Femur (tissue), 1 donor: ENCODE measurements at places on chromosomes 7 and 10.

DNA sequence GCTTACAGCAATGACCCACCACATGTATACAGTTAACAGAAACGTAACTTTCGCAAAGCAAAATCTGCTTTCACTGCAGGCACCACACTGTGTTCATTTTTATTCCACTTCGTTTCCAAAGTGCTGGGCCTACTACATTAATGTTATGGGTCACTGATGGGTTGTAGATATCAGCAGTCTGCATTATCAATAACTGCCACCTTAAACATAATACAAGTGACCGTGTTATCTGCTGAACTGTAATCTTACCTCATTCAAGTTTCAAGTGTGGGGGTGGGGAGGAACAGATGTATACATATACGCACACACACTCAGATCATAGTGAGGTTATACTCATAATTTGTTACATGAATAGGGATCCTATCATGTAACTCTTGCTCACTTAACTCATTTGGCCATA is 21.1 kb downstream of the RNF32 start:
- DNase-seq: no peak

- no peak for DNase-seq
Observed at GRCh38 chr7:46810986-46811385, 770.9 kb downstream of the TNS3 start.

DNA sequence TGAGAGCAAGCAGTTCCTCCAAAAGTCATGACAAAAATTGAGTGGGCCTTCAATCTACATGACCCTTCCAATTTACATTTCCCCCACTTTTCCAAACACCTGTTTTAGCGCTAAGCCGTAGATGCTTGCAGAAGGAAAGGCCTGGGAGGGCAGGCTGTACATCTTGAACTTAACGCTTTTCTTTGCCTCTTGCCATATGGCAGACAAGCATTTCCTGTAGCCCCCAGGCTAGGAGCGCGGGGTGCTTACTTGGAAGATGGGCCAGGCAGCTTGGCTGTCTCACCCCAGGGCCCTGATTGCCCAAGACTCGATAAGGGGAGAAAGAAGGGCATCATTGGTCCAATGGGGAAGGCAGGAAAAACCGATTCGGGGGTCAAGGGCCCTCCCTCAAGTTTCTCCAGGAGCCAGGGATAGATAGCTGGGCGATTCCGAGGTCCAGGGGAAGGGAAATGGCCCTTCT is 1.8 kb downstream of the HOXA10 start:
- DNase-seq: peak; percentile 53

- no peak for DNase-seq
Observed at GRCh38 chr7:105149827-105150226, 135.8 kb downstream of the KMT2E start.

DNA sequence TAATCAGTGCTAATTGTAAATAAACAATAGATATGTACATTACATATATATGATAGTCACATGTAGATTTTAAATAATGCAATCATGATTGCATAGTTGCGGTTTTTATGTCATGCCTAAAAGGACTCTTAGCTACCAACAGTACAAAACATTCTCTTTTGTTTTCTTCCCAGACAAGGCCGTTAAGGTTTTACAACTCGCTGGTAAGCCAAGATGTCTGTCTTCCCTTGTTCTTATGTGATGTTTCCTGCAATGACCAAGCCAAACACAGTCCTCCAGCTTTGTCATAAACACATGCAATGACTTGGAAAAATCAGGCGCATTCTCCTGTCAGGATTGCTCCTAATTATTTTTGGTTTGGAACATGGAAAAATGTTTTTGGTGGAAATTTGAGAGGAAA is 192.3 kb upstream of the GLI3 start:
- no peak for DNase-seq
